ENCODE measurements at places on chromosomes 7 and 10.

DNA sequence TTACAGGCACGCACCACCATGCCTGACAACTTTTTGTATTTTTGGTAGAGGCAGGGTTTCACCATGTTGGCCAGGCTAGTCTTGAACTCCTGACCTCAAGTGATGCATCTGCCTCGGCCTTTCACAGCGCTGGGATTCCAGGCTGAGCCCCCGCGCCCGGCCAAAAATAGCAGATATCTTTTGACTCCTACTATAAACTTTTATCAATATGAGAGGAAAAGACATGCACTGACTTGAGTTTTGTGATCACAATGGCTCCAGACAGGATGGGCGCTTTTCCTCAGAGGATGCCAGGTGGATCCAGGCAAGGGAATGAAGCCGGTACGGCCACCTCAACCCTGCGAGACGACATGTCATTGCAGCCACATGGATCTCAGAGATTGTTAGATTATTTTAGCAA lies 123.9 kb downstream of the DNAJB6 start:
- DNase-seq, result no peak

DNA sequence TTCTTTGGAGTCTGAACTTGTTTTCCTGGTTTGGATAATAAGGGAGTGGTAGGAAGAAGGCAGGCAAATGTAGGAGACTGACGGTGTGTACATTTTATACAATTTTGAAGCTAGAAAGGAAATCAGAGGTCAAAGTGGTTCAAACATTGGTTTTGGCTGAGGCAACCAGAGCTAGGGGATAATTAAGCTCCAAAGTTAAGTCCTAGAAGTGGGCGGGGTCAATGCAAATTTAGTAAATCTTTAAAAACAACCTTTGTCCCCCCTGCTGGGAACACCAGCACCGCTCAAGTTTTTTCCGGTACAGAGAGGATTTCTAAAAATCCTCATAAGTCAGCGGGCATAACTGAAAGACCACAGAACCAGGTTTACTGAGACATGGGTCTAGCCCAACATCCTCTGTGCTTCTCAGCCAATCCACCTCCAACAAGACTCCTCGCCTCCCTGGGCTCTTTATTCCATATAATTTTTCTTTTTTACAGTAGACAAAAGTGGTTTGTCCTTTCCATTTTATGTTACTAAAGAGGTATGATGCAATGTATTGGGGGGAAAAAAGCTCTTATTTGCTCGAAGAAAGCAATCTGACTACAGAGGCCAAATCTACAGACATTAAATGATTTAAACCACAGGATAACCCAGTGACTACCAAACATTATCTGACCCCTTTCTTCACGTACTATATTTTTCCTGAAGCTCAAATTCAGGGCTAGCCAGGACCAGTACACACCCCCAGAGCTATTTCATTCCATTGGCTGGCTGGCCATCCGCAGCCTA lies 1.6 kb downstream of the GLUD1 start:
- no peak for DNase-seq

DNA sequence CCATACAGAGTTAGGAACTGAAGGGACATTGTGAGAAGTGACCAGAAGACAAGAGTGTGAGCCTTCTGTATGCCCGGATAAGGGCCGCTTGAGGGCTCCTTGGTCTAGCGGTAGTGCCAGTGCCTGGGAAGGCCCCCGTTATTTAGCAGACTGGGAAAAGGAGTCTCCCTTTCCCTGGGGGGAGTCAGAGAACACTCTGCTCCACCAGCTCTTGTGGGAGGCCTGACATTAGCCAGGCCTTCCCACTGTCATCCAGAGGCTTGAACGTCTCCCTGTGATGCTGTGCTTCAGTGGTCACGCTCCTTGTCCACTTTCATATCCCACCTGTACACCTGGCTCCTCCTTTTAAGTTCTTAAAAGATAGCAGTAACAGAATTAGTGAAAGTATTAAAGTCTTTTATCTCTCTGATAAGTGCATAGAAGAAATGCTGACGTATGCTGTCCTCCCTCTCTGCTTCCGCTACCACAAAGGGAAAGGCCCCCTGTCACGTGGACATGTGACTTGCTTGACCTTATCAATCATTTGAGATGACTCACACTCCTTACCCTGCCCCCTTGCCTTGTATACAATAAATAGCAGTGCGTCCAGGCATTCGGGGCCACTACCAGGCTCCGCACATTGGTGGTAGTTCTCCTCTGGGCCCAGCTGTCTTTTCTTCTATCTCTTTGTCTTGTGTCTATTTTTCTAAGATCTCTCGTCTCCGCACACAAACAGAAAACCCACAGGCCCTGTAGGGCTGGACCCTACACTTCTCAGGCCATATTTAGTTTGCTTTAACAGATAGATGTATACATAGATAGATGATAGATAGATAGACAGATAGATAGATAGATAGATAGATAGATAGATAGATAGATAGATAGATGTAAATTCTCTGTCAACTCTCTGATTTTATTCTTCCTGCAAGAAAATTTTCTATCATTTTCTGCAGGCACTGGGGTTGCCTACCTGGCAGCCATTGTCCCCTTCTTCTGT lies 131.5 kb upstream of the JCAD start:
- no peak for DNase-seq

DNA sequence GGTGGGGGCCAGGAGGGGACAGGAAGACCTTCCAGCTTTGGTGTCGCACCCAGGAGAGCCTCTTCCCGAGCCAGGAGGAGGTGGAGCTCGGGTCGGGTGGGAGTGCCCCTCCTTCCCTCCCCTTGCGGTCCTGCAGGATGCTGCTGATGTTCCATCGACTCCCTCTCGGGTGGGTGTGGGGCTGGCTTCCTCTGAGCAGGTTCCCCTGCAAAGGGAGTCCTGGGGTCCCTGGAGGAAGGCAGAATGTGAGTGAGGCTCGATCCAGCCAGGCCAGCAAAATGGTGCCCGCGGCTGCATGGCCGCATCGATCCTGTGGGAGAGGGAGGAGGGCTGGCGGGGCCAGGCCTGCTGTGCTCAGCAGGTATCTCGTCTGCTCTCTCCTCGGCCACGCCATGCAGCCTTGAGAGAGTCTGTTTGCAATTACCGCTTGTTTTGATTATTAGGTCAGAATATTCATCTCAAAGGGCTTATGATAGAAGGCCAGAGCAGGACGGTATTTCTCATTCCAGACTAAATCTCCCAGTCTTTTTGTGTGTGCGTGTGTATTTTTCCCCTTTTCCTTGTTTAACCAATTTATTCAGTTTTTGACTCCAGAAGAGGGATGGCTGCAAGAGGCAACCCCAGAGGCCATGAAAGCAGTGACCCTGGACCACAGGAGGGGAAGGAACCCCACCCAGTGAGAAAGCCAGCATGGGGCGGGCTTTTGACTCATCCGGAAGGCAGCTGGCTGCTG lies 137.3 kb upstream of the ZMIZ1 start:
- DNase-seq, result no peak

DNA sequence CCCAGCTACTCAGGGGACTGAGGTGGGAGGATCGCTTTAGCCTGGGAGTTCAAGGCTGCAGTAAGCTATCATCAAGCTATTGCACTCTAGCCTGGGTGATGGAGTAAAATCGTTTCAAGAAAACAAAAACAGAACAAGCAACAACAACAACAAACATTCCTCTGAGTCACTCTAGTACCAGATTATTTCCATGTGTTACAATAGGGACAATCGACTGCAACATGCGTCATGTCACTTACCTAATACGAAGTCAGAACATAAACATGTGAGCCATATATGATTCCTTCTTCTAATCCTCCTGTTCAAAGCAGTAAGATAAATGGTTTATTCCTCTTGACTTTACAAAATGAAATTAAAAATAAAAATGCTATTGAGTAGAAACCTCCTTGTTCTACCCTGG lies 57.3 kb downstream of the ZNF438 start:
- DNase-seq, result no peak

DNA sequence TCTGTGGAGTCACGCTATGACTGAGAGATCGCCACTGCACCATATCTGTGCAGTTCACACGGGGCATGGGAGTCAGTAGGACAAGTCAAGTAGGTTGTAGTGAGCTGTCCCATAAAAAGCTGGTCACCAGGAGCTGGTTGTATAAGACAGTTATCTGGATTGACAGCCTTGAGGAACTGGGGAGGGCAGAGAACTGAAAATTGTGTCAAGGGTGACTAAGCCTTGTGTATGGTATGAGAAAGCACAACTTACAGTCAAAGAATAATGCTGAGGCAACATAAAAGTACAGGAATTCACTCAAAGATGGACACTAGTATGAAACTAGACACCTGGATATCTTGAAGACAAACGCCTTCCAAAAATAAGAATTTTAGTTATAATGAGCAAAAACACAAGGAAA lies 564.9 kb downstream of the POM121L12 start:
- no peak for DNase-seq

DNA sequence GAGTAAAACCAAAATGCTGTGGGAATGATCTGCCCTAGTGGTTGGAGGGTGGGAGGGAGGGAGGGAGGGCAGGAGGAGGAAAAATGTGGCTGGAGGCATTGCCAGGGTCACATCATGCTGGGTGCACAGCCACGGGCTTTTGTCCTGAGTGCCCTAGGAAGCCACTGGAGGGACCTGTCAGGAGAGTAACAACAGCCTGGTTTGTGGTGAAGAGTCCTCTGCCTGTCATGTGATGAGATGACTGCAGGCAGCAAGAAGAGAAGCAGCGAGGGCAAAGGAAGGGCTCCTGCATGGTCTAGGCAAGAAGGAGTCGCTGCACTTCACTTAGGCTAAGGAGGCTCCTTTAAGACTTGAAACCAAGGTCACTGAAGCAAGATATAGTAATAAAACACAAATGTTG lies 65.6 kb downstream of the PKD1L1 start:
- no peak for DNase-seq

DNA sequence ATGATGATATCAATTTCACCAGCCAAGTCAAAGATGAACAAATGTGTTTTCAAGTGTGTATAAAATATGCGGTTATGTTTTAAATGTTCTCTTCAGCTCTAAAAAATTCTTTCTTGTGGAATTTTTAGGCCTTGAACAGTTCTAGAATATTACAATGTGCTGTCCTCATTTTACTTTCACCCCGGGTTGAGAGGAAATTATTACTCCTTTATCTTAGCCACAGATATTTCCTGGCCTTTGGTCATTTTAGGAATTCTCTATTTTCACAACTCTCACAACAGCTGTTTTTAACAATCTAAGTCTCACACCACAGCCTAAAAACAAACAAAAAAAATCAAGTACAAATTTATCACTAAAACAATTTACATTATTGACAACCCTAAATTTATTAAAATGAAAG lies 112.2 kb upstream of the HGF start:
- DNase-seq, result no peak

DNA sequence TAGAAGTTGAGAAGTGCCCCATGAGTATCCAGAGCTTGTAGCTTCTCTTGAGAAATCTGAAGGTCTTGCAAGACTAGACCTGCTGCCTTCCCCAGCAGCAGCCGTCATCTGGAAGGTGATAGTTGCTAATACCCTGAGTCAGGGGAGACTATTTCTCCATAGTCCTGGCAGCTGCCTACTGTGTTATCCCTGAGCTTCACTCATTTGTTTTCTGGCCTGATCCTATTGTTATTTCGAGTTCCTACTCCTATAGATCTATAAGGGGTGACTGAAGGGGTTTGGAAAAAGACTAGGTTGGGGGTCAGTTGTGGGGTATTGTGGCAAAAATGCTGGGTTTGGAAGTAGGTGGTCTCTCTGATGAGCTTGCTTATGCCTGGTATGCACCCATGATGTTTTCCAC lies 297.8 kb downstream of the CNTNAP2 start:
- DNase-seq, result no peak

DNA sequence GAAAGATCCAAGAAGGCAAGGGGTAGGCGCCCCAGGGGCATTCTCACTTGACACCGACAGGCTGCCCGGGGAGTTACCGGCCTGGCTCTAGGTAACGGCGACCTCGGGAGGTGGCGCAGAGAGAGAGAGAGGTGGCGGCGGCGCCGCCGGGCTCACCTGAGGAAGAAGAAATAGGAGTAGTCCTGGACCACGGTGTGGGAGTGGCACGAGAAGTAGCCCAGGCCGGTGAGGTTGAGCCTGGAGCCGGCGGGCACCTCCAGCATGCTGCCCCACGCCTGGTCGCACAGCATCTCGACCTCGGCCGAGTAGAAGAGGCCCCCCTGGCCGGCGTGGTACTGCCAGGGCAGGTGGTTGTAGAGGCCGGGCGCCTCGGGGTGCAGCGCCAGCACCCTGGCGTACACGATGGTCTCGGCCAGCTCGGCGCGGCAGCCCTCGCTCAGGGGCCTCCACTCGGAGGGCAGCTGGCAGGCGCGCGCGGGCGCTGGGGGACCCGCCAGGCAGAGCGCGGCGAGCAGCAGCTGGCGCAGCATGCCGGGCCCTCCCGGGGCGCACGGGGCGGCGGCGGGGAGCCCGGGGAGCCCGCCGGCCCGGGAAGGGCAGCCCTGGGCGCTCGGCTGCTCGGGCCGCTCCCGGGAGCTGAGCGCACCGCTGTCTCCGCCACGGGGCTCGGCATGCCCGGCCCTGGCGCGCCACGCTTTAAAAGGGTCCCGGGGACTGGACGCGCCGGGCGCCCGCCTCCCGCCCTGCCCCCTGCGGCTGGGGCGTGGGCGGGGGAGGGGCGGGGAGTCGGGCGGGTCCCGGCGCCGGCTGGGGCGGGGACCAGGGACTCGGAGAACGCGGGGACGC lies at the start of gene CCDC3:
TSS of gene CCDC3 (minus strand) at position 673 of the 846 bp plus-strand sequence. CDS start at position 530, 143 bp downstream.
- peak; percentile 11 for DNase-seq

- no peak for DNase-seq
These were observed 523 bp upstream of the CDH23 start for GRCh38 chr10:71396084-71396710.

DNA sequence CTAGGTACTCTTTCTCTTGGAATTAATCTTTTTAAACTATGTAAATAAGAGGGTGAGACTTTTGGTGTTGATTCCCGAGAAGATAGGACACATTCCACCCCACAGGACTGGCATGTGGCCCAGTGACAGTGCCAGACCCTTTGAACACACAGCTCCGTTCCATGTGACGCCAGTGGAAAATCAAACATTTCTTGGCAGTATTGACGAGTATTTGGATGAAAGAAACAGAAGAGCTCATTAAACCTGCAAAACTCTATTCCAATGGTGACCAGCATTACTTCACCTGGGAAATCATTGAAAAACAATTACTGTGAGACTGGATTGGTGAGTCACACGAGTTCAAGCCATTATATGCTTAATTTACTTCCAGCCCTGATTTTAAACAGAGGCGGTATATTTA lies 25.8 kb downstream of the AKR1E2 start:
- no peak for DNase-seq

- peak; percentile 16 for DNase-seq
These were observed 10.9 kb downstream of the C10orf71 start for GRCh38 chr10:49309691-49310411.

GRCh38 chr10:119138346-119139306 lies 26.9 kb downstream of the SFXN4 start:
- no peak for DNase-seq

DNA sequence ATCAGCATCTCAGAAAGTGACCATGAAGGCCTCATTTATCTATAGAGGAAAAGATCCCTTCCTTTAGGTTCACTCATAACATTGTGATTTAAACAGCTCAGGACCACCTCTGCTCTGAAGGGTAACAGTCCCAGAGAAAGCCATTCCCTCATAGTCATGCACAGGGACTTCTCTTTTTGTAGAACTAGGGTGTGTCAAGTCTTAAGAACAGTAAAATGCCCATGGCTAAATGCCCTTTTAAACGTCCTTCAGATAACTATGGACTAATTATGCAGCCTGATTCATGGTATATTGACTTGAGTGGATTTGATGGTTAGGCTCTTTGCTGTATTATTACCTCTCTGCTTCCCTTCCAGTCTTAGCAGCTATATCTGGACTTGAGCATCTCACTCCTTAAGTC lies 337.8 kb downstream of the SORCS1 start:
- DNase-seq, result no peak
